ENCODE measurements at places on chromosomes 13 and 19.

- DNase-seq = no peak
Measured at GRCh38 chr19:32418155-32418554, 12.6 kb downstream of the DPY19L3 start.

DNA sequence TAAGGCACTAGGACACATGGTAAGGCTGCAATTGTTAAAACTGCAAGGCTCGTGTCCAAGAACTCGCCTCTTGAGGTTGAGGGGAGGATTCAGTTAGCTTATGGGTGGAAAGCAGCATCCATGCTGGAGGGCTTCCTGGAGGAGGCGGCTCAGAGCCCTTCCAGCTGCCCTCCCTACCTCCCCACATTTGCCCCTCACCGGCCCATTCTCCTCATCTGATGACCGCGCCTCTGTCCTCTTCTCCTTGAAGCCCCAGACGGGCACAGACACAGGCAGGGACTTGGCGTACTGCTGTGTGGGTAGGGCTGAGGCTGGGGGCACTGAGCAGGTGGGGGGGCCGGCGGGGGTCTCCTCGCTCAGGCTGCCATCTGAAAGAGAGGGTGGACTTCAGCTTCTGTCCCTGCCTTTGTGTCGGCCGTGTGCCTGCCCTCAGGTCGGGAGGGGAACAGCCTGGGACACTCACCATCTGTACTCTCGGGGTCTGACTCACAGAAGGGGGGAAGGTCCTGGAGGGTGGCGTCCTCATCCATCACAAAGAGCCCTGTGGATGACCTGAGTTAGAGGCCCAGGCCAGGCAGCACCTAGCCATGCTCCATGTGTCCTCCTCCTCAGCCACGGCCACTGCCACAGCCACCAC lies 4.1 kb upstream of the PNKP start:
- DNase-seq = no peak

- no peak for DNase-seq
Measured at GRCh38 chr19:58562122-58563033, 4.0 kb upstream of the UBE2M start.

DNA sequence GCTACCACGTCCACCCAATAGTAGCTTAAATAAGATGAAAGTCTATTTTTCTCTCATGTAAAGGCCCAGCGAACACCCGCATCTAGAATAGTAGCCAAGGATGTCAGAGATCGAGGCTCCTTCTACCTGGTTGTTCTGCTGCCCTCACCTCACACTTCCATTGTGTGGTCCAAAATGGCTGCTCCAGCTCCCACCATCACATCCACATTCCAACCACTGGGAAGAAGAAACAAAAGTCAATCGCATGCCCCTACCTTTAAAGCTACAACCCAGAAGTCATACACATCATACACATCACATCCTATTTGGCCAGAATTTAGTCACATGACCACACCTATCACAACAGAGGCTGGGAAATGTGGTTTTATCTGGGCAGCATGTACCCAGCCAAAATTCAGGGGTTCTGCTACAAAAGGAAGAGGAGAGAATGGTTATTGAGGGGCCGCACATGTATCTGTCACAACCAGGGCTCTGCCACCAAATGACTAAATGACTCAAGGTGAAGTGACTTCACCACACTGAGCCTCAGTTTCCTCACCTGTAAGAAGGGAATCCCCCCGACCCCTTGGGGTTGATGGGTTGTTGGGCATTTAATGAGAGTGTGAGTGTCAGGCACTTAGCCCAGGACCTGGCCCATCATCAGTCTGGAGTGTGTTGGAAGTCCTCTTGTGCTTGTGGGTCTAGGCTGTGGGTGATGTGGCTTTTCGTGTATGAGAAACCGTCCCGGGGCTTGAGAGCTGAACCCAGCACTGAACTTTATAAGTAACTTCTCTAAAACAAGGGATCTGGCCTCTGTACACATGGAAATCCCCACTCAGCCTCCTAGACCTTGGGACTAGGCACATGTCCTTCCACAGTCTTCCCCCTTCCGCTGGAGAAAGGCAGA lies 10.2 kb upstream of the CBLC start:
- DNase-seq = no peak

- no peak for DNase-seq
Measured at GRCh38 chr13:72634859-72635258, 92.6 kb downstream of the MZT1 start.

DNA sequence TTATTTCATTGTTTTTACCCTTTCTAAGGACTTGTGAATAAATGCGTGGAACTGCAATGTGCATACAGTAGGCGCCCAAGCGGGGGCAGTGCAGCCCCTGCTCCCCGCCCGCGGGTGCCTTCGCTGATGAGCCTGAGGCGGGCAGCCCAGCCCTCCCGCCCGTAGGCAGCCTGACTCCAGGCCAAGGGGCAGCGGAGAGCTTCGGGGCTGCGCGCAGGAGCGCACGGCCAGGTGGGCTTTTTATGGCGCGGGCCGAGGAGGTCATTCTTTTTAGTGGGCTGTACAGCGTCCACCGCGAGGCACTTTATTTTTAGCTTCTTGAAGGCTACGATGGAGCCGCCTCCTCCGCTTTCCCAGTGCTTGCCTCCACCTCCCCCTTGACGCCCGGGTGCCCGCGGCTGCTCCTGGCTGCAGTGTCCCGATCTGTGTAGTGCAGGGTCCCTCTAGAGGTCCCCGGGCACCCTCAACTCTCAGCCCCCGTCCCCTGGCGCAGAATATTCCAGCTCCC lies 60.5 kb downstream of the CCNE1 start:
- DNase-seq = no peak

- no peak for DNase-seq
Measured at GRCh38 chr13:23510979-23511735, 59.1 kb upstream of the TNFRSF19 start.

DNA sequence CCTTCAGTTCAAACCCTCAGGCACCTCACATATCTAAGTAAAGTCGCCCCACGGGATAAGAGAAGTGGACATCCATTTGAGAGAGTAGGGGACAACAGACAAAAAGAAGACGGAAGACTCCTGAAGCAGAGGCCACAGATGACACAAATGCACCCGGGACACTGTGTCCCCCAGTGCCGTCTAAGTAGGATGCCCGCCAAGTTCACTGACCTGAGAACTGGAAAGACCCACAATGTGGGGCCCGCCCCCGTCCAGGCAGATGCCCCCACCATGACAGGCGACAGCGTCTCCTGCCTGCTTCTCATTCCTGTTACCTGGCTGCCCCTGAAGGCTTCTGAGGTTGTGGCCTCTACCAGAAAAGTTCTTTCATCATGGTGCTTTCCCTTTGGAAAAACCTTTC lies 16.9 kb downstream of the ANKRD27 start:
- DNase-seq = no peak

- DNase-seq = no peak
Measured at GRCh38 chr19:13881251-13881691, 4.3 kb downstream of the NANOS3 start.

DNA sequence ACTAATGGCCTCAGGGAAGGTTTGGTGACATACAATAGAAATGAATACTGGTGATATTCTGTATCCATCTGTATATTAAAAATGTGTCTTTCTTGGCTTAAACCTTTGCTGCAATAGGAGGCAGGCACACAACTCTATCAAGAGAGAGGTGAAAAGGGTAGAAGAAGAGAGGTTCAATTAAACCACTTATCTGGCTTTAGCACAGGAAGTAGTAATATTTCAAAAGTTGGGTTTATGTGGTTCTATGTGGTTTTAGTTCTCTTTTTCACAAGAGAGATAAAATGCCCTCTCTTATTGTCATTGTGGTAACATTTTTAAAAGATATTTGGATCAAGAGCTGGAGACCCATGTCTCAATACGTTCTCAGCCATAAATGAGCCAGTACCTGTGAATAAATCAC lies 146.2 kb upstream of the FNDC3A start:
- DNase-seq = no peak

- no peak for DNase-seq
Measured at GRCh38 chr13:95862408-95862807, 185.5 kb downstream of the DNAJC3 start.

- DNase-seq = no peak
Measured at GRCh38 chr13:59112221-59112718, 1051.5 kb downstream of the DIAPH3 start.

- DNase-seq = no peak
Measured at GRCh38 chr19:49682274-49682673, 5.2 kb downstream of the PRMT1 start.

DNA sequence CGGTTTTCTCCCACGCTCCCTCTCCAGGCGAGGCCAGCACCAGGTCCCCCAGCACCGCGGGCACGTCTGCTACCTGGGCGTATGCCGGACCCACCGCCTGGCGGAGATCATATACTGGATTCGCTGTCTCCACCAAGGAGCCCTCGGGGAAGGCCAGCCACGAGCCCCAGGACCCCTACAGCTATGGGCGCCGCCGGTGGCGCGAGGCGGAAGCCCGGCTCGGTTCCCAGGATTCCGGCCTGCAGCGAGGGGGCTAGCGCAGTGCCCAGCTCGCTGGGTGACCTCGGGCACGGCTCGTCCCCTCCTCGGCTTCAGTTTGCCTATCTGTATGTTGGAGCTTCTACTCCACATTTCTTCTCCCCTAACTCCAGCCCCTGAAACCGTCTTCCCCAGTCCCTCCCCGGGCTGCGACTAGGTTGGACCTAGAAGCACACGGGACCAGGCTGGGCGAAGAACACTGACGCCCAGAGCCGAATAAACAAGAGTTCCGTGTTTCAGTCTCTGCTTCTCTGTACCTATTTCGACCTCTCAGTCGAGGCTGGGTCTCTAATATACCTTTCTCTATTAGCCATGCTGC lies 749 bp upstream of the CPT1C start:
- no peak for DNase-seq

DNA sequence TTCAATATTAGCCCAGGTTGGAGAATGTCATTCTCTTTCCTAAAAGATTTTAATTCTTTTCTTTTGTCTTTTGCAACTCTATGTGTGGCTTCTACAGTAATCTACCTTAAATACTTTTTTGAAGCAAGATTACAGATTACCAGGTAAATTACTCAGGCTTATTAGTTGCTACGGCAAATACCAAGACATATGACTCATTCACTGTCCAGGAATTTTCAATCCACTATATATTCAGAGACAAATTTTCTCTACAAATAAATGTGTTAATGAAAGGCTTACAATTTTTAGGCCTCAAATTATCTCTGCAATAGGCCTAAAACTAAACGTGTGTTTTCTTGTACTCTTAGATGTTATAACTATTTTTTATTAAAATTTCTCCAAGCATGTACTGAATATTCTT lies 631.3 kb downstream of the DIAPH3 start:
- DNase-seq = no peak

- DNase-seq = no peak
Measured at GRCh38 chr19:5292822-5293611, 47.6 kb downstream of the PTPRS start.

DNA sequence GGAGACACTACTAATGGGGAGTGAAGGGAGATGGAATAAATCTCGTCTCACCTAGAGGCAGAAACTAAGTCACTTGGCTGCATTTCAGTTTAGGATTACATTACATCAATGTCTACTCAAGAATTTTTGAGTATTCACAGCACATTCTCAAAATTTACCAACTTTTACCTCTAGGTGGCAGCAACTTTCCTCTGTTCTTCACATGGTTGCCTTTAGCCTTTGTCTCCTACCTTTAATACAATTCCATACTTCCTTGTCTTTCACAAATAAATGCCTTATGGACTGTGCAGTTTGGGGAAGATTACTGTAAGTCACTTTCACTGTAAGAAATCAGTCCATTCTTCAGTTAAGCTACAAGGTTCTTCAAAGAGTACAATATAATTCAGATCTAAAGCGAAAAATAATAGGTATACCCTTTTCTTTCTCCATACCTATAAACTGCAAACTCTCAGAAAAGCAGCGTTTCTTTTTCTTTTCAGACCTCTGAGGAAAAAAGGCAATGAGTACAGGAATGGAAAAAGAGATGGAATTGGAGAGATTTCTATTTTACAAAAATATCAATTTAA lies 379.4 kb downstream of the KLF12 start:
- peak; percentile 83 for DNase-seq

GRCh38 chr19:21568816-21569493 lies 63.6 kb downstream of the ZNF429 start:
- DNase-seq = no peak

GRCh38 chr19:50780753-50781435 lies 9.3 kb upstream of the ACP4 start:
- DNase-seq = no peak

GRCh38 chr13:77094773-77095172 lies 67.8 kb upstream of the FBXL3 start:
- DNase-seq = no peak

DNA sequence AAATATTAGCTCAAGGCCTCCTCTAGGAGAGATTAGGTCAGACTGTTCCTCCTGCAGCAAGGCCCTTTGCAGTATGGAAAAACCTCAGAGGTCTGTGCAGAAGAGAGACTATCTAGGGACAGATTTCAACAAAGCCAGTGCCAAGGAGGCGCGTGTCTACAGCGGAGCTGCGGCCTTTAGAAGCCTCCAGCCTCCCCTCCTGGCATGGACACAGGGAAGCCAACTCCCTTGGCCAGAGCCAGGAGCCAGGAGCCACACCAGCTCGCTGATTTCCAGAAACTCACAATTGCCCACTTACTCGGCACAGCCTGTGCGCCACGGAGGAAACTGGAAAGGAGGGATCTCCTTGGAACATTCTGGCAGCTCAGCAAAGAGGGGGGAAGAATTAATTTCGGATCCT lies 63.4 kb downstream of the INSR start:
- DNase-seq = no peak

- peak; percentile 64 for DNase-seq
Measured at GRCh38 chr13:110499621-110500281, 61.8 kb downstream of the RAB20 start.

DNA sequence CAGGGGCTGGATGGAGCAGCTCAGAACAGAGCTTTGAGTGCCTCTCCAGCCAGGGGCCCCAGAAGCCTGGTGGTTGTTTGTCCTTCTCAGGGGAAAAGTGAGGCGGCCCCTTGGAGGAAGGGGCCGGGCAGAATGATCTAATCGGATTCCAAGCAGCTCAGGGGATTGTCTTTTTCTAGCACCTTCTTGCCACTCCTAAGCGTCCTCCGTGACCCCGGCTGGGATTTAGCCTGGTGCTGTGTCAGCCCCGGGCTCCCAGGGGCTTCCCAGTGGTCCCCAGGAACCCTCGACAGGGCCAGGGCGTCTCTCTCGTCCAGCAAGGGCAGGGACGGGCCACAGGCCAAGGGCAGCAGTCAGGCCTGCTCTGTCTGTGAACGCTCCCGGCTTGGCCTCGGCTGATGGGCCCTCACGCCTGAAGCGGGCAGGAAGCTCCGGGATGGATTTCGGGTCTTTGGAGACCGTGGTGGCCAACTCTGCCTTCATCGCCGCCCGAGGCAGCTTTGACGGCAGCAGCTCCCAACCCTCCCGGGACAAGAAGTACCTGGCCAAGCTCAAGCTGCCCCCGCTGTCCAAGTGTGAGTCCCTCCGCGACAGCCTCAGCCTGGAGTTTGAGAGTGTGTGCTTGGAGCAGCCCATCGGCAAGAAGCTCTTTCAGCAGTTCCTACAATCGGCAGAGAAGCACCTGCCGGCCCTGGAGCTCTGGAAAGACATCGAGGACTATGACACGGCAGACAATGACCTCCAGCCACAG lies at the start of gene GRK1:
Gene GRK1 (plus strand): TSS at position 269 of the 751 bp plus-strand sequence. CDS start 168 bp downstream, at position 437.
- DNase-seq = no peak

GRCh38 chr13:45333251-45333976 lies 7.6 kb downstream of the TPT1 start:
- no peak for DNase-seq

DNA sequence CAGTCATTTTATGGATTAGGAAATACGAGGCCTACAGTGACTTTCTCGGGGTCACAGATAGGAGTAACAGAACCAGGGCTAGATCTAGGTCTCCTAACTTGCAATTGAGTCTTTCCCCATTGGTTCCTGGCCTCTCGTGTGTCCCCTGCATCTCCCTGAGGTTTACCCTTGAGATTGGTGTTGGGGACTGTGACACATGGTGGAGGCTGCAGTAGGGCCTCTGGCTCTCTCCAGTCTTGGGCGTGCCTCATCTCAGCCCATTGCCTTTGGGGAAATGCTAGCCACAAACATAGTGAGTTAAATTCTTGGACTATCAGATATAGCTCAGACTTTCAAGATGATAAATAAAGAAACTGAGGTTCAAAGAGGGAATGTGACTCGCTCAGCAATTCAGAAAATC lies 212.1 kb downstream of the KCNRG start:
- no peak for DNase-seq
